ENCODE measurements at places on chromosomes 5 and 9. TPM values are rescaled to one million over a fixed set of nuclear protein-coding genes. Genes with fewer than 3 reads are reported as not detected.

Gene TMEM252
- total RNA-seq, result not detected

- no peaks in the 10 kb centered on the region for H3K27me3 ChIP-seq
- no peak overlapping the region for H3K4me3 ChIP-seq
- H3K27ac ChIP-seq, result peak overlapping the region; percentile 90
- H3K36me3 ChIP-seq, result no peaks in the 10 kb centered on the region
Measured at GRCh38 chr9:130240410-130241197, 25.0 kb upstream of the HMCN2 start.

- H3K36me3 ChIP-seq, result no peaks in the 10 kb centered on the region
- no peak overlapping the region for H3K4me3 ChIP-seq
- no peaks in the 10 kb centered on the region for H3K27me3 ChIP-seq
- no peak overlapping the region for H3K27ac ChIP-seq
- no peak for DNase-seq
- no peaks in the 10 kb centered on the region for H3K4me1 ChIP-seq
Measured at GRCh38 chr9:16446636-16447035, 423.8 kb downstream of the BNC2 start.

Gene TGFBI
- 55.9 TPM for total RNA-seq

DNA sequence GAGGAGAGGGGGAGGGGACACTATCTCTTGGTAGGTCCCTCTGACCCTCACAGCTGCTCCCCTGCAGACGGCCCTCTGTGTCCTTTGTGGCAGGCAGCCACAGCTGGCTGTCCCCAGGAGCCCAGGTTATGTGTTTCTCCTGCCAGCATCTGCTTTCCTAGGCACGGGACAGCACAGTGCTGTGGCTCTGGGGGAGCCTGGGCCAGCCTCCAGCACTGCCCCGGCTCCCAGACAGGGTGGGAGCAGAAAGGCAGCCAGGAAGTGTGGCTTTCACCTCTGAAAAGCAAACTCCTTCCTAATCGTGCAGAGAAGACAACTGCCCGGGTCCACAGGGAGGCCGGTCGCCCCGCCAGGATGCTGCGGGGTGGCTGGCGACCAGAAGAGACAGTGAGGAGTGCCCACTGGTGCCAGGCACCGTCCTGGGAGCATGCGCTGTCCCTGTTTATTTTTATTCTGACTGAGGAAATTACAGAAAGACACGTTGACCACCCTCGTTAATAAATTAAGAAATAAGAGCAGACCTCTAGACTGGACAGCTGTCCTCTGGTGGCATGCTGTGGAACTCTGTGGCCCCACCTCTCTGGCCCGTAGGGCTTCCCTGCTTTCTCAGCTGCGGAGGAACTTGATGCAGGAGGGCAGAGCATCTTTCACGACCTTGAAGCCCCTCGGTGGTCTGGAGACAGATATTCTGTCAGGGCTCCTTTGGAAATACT lies 240.3 kb downstream of the FANCC start:
- peak overlapping the region; percentile 24 for H3K27ac ChIP-seq
- no peak for DNase-seq
- no peaks in the 10 kb centered on the region for H3K27me3 ChIP-seq
- peaks cover 43% of the 10 kb centered on the region for H3K4me1 ChIP-seq

GRCh38 chr5:140429724-140430123 lies 28.1 kb downstream of the ANKHD1 start:
- H3K4me1 ChIP-seq, result peaks cover 21% of the 10 kb centered on the region
- H3K27me3 ChIP-seq, result no peaks in the 10 kb centered on the region
- no peak for DNase-seq
- H3K36me3 ChIP-seq, result no peaks in the 10 kb centered on the region
- H3K4me3 ChIP-seq, result no peak overlapping the region
- H3K27ac ChIP-seq, result no peak overlapping the region

DNA sequence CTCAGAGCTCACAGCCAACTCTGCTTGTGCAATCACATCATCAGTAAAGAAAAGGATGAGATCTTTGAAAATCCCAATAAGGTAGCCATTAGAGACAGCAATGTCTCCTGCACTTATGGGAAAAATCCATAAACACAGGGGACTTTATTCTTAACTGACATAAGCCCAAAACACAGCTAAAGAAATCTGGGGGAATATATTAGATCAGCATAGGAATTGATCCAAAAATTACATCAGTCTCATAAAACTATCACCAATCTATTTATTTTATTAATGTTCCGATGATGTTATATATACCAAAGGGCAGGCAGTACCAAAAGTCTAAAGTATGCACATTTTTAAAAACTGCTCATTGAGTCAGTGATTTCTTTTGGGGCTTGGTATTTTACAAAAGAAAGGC lies 6.9 kb downstream of the MRPS27 start:
- peaks cover 8% of the 10 kb centered on the region for H3K36me3 ChIP-seq
- H3K4me3 ChIP-seq, result no peak overlapping the region
- H3K4me1 ChIP-seq, result no peaks in the 10 kb centered on the region
- no peaks in the 10 kb centered on the region for H3K27me3 ChIP-seq
- H3K27ac ChIP-seq, result no peak overlapping the region
- DNase-seq, result no peak

GRCh38 chr5:83827111-83827557 lies 106.5 kb upstream of the HAPLN1 start:
- no peaks in the 10 kb centered on the region for H3K4me1 ChIP-seq
- no peak overlapping the region for H3K27ac ChIP-seq
- H3K27me3 ChIP-seq, result no peaks in the 10 kb centered on the region
- DNase-seq, result no peak
- no peaks in the 10 kb centered on the region for H3K36me3 ChIP-seq
- H3K4me3 ChIP-seq, result no peak overlapping the region

Gene CCDC180
- total RNA-seq, result 5.2 TPM

Gene ENC1
- 4.6 TPM for total RNA-seq

DNA sequence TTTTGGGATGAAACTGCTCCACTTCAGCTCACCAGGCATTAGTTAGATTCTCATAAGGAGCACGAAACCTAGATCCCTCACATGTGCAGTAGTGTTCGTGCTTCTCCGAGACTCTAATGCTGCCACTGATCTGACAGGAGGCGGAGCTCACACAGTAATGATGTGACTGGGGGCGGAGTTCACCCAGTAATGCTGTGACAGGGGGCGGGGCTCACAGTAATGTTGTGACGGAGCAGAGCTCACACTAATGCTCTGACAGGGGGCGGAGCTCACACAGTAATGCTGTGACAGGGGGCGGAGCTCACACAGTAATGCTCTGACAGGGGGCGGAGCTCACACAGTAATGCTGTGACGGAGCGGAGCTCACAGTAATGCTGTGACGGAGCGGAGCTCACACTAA lies 27.1 kb upstream of the LRRC14B start:
- no peak for DNase-seq
- no peak overlapping the region for H3K27ac ChIP-seq
- no peaks in the 10 kb centered on the region for H3K27me3 ChIP-seq
- no peaks in the 10 kb centered on the region for H3K4me1 ChIP-seq

DNA sequence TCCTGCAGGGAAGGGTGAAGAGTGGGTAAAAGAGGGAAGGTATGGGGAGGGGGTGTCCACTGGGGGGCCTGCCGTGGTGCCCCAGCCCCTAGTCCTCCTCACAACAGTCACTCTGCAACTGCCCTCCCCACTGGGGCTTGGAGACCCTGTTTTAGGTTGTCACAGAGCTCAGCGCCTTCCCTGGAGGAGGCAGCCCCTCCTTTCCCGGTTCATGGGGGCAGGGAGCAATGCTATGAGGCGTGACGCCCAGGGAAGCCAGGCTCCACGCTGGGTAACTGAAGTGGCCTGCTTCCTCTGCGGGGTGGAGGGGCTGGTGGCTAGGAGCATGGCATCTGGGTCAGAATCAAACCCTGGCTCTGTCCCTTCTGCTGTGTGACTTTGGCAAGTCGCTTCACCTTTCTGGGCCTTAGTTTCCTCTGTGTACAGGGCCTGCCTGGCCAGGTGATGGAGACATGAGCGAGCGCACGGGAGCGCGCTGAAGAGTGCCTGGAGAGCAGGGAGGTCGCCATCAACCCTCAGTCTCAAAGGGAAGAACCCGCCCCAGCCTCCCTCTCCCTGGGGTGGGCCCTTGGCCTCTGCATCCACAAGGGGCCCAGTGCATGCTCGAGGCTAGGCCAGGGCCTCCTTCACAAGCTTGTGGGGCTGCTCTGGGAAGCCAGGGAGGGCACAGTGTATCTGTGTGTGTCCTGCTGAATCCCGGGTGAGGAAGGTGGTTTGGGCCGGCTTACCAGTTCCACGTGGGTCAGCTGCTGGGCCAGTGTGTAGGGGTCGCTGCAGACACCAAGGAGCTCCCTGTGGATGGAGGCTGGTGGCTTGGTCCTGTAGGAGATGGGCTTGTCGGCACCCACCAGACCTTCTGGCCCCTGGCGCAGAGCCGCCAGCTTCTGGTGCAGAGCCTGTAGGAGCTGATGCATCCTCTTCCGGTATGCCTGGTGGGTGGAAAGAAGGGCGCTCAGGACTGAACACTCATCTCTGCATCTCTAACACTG lies 56.4 kb upstream of the RNF130 start:
- peak overlapping the region; percentile 20 for H3K4me3 ChIP-seq
- H3K4me1 ChIP-seq, result peaks cover 20% of the 10 kb centered on the region
- DNase-seq, result peak; percentile 86
- H3K27ac ChIP-seq, result peak overlapping the region; percentile 79

GRCh38 chr9:71483436-71483835 lies 284.9 kb downstream of the CEMIP2 start:
- DNase-seq, result no peak
- H3K27me3 ChIP-seq, result no peaks in the 10 kb centered on the region
- no peak overlapping the region for H3K4me3 ChIP-seq
- H3K27ac ChIP-seq, result no peak overlapping the region
- H3K4me1 ChIP-seq, result no peaks in the 10 kb centered on the region
- H3K36me3 ChIP-seq, result no peaks in the 10 kb centered on the region

- no peak for DNase-seq
- H3K27ac ChIP-seq, result no peak overlapping the region
- H3K27me3 ChIP-seq, result no peaks in the 10 kb centered on the region
- no peak overlapping the region for H3K4me3 ChIP-seq
- peaks cover 24% of the 10 kb centered on the region for H3K4me1 ChIP-seq
Measured at GRCh38 chr9:71755230-71755629, 13.1 kb downstream of the CEMIP2 start.

- no peak for DNase-seq
- H3K4me1 ChIP-seq, result peaks cover 3% of the 10 kb centered on the region
- H3K4me3 ChIP-seq, result no peak overlapping the region
- no peaks in the 10 kb centered on the region for H3K36me3 ChIP-seq
- no peak overlapping the region for H3K27ac ChIP-seq
Measured at GRCh38 chr9:7067169-7067568, 309.4 kb downstream of the KDM4C start.

Gene CD274
- total RNA-seq, result 3.0 TPM

GRCh38 chr5:57422993-57423392 lies 59.6 kb downstream of the ACTBL2 start:
- DNase-seq, result no peak
- H3K27me3 ChIP-seq, result no peaks in the 10 kb centered on the region
- H3K4me1 ChIP-seq, result no peaks in the 10 kb centered on the region
- no peak overlapping the region for H3K4me3 ChIP-seq

- peak; percentile 97 for DNase-seq
- H3K4me3 ChIP-seq, result no peak overlapping the region
- peaks cover 41% of the 10 kb centered on the region for H3K4me1 ChIP-seq
- H3K36me3 ChIP-seq, result no peaks in the 10 kb centered on the region
Measured at GRCh38 chr9:136902259-136902821, 16.0 kb downstream of the TRAF2 start.

Gene FREM1
- 3.4 TPM for total RNA-seq

Measured in thyroid gland (tissue), 4 donors.